ENCODE measurements at places on chromosomes 4 and X.

- peak; percentile 80 for DNase-seq
Measured at GRCh38 chr4:146273204-146273901, 59.0 kb downstream of the REELD1 start.

DNA sequence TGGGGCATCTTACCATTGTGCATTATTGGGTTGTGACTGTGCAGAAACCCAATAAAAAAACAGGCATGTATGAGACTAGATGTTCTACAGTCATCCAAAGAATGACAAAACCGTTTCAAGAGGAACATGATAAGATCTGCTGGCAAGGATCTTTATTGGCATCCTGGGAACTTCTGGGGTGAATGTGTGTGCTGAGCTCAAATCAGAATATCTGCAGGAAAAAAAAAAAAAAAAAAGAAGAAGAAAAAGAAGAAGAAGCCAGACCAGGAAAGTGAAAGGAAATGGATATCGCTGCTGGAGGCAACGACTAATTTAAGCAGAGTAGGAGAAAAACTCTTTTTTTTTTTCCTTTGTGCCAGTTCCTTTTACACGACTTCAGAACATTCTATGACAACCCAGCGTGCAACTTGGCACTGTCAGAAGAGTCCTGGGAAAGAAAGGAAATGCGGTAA is 484.2 kb upstream of the BOD1L1 start:
- no peak for DNase-seq

DNA sequence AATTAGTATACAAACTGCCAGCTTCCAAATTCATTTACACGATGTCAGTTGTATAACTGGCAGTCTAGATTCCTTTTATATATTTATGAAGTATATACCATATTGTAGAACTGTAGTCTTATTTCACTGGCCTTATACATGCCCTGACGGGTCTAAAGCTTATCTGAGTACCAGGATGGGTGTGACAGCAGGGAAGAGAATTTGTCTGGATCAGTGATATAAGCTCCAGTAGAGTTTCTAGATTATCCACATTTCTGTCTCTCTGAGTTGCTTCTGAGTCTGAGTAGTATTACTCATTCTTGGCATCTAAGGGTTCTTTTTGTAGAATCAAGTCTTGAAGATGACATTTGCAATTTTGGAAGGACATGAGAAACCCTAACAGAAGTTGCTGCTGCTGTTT is 101.3 kb downstream of the RPA4 start:
- no peak for DNase-seq

GRCh38 chr4:38804654-38805295 is at the start of gene TLR1:
TSS of gene TLR1 (minus strand) at chr4:38804791. CDS start at chr4:38798831, 5,960 bp downstream.
- DNase-seq: peak; percentile 67

GRCh38 chr4:54390670-54391069 is 161.6 kb downstream of the PDGFRA start:
- DNase-seq: no peak

DNA sequence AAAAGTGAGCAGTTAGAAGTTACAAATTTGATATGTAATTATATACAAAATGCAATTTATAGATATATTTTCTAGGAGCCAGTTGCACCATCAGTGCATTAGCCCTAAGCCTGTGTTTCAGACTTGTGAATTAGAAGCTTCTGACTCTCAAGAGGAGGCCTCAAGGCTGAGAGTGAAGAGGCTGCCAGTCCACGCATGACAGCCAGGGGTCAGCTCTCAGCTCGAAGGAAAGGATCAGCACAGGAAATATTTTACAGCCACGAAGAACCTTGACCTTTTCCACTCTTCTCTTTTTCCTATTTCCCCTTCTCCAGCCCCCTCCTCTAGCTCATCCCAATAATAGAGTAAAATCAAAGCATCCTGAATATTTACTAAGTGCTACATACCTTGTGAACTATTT is 642.4 kb downstream of the TRIML1 start:
- DNase-seq: no peak

DNA sequence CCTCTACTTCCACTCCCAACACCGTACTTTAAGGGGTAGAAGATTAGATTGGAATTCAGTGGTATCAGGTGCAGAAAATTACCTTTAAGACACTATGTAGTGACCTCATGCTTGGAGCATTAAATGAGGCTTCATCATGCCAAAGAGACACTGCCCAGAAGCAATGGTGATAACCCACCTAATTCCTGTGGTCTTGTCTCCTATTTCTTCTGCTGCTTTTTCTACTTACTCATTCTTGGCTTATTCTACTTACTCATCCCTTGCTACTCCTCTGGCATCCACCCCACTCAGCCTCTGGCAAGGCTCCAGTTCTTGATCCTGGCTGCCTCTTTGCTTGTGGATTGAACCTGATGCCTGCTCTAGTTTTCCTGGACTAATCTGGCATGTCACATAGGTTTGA is 62.3 kb upstream of the ADAMTS3 start:
- no peak for DNase-seq

- DNase-seq: no peak
Measured at GRCh38 chr4:108205859-108206258, 37.1 kb upstream of the LEF1 start.
